ENCODE measurements at places on chromosomes 5 and 9.

DNA sequence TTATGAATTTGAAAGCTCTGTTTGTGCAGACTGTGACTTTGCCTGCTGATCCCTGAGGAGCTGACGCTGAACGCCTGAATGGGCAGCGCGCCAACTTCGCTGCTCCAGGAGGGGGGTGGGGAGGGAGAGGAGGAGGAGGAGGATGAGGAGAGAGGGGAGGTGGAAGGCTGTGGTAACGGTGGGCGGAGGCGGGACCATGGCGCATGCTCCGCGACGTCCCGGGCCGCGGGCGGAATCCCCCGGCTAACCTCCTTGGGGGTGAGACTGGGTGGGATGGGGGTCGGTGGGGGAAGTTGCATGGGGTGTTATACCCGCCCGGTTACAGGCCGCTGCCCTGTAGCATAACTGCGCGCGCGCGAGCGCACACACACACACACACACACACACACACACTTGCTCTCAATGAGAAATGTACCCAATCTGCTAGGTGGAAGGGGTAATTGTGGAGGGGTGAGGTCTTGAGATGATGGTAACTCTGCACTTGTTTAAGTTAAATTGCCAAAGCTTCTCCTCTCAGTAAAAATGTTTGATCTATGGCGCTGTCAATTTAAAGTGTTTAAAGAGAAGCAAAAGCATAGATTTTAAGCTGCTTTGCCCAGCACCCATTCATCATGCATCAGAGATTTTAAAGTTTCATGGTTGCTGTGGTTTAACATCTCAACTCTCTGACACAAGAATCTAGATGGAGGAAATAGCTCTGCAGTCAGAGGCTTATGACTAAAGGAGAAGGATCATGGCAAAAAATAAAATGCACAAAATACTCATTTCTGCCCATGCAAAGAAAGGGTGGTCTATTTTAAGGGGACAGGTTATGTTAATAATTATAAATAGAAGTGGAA lies 76.6 kb upstream of the TBCA start:
- no peak for DNase-seq

- DNase-seq: no peak
Measured at GRCh38 chr9:93346231-93347112, 105.0 kb upstream of the FAM120A start.

GRCh38 chr9:95440447-95440846 lies 76.3 kb downstream of the PTCH1 start:
- DNase-seq: no peak

DNA sequence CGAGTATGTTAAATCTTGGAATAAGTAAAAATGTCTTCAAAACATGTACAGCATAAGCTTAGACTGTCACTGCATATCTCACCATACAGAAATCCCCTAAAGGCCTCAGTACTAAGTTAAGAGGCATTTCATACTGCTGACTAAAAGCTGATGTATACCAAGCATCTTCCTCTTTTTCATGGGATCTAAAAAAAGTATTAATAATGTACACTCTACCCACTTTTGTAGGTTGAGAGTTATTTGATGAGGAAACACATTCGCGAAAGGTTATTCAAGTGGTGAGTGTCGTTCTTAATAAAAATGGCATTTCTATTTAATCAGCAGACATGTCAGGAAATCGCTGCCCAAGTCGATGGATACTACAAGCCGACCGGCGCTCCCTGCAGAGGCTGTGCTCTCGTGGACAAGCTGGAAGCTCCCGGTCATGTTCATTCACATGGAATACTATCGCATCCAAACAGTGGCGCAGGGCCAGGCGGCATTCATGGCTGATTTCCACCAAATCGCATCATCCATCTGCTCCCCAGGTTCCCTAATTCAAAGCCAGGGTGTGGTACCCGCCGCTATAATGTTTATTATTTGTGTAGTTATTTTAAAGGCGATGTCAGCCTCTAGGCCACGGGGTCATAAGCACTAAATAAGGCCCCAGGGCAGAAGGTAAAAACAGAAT lies 724 bp downstream of the SGTB start:
- peak; percentile 40 for DNase-seq

- no peak for DNase-seq
Measured at GRCh38 chr5:38494175-38494574, 62.3 kb downstream of the LIFR start.

GRCh38 chr9:99389087-99390033 lies 167.3 kb downstream of the SEC61B start:
- DNase-seq: no peak

DNA sequence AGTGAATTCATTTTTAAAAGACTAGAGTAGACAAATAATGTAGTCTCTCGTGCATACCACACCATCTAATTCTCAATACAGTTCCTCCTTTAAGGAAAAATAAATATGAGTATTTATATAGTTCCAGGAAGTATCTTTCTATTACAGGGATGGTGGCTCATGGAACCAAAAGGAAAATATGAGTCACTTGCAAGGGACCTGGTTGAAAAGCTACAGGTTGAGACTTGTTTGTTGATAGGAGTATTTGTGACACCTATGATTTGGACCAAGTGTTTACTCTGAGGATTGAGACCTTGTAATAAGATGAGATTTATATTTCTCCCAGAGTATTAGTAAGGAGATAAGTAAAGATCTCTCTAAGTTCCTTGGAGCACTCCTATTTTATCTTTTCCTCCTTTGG lies 67.4 kb downstream of the CDO1 start:
- no peak for DNase-seq

GRCh38 chr9:122567901-122568300 lies 15.0 kb downstream of the OR1N2 start:
- DNase-seq: no peak

DNA sequence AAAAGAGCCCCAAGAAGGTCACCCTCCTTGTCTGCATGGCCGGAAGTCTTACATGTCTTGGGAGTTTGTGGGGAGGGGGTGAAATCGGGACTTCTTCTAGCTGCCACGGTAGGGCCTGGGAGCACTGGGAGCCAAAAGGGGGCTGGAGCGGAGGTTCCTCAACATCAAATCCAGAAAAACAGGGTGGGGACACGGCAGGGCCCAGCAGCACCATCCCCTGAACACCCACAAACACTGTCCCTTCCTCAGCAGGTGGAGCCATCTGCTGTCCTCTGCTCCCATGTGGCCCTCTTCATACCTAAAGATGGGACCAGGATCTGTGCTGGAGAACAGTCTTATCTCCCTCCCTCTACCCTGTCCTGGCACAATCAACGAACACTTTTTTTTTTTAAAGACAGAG lies 2.7 kb downstream of the TERT start:
- no peak for DNase-seq

DNA sequence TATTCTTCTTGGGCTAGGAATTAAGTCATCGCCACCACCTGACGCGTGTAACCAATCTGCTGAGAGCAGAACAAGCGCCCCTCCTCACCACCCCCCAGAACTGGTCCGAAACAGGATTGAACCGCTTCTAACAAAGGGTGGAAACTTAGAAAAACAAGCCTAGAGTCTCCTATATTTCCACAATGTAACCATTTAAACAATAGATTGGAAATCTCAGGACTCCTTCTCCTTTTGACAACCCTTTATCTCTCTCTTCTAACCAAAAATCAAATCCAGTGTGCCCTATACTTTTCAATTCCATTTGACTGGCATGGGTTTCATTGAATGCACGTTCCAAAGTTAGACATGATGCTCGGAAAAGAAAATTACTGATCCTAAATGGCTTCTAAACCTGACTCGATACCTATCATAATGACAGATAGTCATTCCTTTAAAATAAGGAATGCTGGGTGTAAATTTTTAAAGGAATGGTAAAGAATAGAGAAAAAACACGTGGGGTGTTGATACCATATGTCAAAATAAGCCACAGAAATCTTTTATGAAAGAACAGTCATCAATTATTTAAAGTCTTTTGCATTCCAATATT lies 1.2 kb downstream of the ARRDC3 start:
- DNase-seq: peak; percentile 71

GRCh38 chr9:103078581-103078980 lies 83.4 kb downstream of the CYLC2 start:
- no peak for DNase-seq

GRCh38 chr9:86614871-86615849 lies 260.9 kb upstream of the TUT7 start:
- DNase-seq: no peak

DNA sequence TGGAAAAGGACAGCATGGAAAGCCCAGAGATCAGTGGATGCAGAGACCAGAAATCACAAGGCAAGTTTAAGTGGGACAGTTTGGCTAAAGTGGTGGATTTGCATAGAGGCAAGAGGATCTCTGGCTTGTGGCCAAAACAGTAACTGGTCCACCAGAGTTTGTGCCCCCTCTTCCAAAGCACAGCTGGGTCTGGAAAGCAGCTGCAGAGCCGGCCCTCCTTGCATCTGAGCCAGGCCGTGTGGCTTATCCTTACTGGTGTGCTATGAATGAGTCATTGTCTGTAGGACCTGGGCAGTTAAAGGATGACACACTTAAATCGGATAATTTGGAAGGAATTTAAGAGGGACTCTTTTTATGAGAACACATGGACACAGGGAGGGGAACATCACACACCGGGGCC lies 146.6 kb downstream of the PIP5K1B start:
- no peak for DNase-seq

GRCh38 chr5:14365831-14366430 lies 215.7 kb upstream of the OTULINL start:
- DNase-seq: no peak

DNA sequence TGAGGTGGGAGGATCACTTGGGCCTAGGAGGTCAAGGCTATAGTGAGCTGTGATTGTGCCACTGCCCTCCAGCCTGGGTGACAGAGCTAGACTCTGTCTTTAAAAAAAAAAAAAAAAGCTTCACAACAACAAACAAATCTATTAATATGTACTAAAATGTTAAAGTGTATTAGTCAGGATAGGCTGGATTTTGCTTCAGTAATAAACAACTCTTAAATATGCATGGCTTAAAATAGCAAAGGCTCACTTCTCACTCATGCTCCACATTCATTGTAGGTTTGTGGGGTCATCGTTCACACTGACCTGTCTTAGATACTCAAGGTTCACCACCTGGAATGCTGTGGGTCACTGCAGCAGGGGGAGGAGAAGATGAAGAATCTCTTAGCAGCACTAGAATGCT lies 33.8 kb upstream of the COL15A1 start:
- no peak for DNase-seq

GRCh38 chr5:5884593-5884992 lies 462.1 kb downstream of the ICE1 start:
- DNase-seq: no peak

DNA sequence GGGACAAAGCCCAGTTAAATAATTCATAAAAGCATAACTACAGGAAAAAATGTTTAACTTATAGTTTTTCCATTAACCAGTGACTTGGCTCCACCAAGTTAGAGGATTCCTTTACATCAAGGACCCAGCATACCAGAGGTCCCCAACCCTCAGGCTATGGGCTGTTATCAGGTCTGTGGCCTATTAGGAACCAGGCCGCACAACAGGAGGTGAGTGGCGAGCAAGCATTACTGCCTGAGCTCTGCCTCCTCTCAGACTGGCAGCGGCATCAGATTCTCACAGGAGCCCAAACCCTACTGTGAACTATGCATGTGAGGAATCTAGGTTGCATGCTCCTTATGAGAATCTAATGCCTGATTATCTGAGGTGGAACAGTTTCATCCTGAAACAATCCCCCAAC lies 303.1 kb downstream of the ELAVL2 start:
- DNase-seq: no peak
